Lung microvascular endothelial cell (primary cell): ENCODE measurements at places on chromosomes 11 and 22.

DNA sequence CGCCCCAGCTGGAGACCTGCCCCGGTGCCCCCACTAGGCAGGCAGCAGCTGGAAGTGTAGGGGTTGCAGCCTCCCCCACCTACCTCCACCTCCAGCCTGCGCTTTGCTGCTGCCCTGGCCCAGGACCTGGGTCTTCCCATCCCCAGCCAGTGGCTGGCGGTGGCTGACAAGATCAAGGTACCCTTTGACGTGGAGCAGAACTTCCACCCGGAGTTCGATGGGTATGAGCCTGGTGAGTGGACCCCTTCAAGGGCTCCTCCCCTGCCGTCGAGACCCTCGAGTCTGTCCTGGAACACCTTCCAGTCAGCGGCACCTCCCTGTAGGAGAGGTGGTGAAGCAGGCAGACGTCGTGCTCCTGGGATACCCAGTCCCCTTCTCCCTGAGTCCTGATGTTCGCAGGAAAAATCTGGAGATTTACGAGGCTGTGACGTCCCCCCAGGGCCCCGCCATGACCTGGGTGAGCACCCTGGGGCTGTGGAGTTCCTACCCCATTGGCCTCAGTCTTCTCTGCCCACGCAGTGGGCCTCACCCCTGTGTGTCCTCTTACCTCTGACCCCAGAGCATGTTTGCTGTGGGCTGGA is 4.4 kb downstream of the PGGHG start:
- DNase-seq: no peak

DNA sequence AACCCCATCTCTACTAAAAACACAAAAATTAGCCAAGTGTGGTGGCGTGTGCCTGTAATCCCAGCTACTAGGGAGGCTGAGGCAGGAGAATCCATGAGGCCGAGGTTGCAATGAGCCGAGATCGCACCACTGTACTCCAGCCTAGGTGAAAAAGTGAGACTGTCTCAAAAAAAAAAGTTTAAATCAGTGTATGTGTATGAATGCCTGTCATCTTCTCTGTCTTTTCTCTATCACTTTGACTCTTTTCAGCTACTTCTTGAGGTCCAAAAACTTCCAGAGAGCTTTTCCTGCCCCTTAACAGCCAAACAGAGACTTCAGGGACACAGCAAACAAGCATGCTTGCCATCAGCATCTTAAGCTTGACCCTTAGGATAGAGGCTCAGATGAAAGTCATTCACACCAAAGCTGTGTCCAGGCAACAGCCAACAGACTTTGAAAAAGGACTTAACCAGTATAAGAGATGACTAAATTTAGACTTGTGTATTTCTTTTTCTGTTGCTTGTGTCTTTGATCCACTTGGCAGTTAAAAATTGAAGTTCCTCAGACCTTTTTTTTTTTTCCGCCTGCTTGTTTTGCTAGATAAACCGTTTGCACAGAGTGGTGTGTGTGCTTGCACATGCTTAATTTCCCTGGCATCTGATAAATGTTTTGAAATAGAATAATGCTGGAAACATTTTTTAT is 151.9 kb downstream of the DBX1 start:
- no peak for DNase-seq

DNA sequence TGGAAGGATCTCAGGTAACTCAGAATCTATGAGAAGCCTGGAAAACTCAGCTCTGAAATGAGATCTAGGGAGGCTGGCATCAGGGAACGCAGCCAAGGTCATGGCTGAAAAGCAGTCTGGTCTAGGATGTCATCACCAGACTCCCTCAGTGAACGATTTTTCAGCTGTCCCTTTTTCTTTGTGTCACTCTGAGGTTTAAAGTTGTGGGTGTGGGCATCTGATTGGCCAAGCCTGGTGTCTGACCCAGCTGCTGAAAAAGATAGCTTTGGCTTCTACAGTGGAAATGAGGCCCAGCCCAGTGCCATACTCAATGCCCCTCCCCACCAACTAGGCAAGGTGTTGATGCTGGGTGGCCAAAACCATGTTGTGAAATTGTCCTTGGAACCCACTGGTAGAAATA is 14.5 kb downstream of the RPS3 start:
- no peak for DNase-seq

- DNase-seq: no peak
Observed at GRCh38 chr22:49793296-49793695, 34.4 kb downstream of the BRD1 start.

- DNase-seq: no peak
Observed at GRCh38 chr11:12565406-12565805, 108.8 kb upstream of the TEAD1 start.

GRCh38 chr22:22769434-22770279 is 118.0 kb upstream of the IGLL5 start:
- no peak for DNase-seq

GRCh38 chr11:114275280-114275679 is 20.9 kb upstream of the NNMT start:
- no peak for DNase-seq

- DNase-seq: no peak
Observed at GRCh38 chr11:124656774-124657630, 16.5 kb downstream of the SIAE start.

DNA sequence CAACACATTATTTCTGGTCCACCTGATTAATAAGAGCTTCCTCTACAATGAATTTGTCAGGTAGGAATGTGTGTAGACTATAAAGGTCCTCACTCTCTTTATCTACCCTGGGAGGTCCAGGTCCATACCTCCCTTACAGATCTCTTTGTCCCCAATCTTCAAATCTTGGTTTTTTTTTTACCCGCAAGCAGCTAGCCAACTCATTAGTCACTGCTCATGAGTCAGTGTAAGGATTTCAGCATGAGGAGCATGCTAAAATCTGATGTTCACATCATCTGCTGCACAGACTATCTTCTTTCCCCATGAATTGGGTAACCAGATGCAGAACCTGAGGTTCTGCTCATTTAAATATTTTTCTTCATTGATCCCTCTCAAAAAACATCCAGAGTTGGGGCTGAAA is 397.0 kb upstream of the ISX start:
- DNase-seq: no peak
